ENCODE measurements at places on chromosomes 4 and X. TPM values are rescaled to one million over a fixed set of nuclear protein-coding genes. Genes with fewer than 3 reads are reported as not detected.

DNA sequence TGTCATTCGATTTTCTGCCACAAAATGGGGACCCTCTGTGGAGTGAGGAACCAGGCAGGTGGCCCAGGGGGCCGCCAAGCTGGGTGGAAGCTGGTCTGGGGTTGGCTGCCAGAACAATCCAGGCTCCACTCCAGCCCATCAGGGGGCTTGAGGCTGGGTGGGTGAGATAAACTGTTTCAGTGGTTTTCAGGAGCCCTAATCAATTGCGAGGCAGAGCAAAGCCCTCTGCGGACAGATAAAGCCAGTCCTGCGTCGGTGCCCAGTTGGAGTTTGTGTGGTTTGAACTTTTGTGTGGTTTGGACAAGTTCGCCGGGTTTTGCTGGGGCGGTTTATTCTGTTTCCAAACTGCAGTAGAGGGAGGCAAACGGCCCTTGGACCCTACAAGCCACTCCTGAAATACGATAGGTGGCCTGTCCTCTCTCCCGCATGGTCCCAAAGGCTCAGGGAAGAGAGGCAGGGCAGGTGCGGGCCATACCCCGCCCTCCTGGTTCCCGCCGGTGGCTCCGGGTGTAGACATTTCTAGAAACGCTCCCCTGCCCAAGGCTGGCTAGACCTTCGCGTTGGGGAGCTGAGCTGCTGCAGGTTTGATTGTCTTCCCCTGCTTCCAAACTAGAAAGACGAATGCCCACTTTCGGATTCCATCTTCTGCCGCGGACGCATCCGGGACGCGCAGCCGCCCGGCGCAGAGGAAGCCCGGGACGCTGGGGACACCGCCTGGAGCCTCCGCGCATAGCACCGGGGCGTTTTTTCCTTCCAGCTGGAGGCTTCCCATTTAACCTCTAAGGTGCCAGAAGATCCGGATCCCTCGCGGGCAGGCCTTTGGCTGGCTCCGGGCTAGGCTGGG is 169.0 kb upstream of the BCOR start:
- peak; percentile 75 for DNase-seq

DNA sequence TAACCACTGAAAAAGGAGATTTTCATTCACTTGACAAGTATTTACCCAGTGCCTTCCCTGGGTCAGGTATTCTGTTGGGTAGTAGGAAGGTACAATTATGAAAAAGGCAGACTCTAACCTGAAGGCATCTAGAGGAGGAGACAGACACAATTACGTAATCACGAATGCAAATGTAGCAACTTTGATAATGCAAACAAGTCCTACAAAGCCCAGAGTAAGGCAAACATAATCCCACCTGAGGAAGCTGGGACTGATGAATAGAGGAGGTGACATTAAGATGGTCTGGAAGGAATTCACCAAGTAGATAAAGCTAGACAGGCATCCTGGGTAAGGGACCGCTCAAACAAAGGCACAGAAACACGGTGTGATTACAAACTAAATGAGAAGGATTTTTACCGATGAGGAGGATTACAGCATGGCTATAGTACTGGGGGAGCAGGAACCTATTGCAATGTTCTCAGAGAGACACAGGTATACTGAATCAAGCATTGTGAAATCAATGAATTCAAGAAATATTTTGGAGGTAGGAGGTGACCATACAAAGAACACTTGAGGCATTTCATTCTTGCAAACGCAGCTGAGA is 37.1 kb downstream of the TMEM150C start:
- DNase-seq, result no peak

- DNase-seq, result no peak
Observed at GRCh38 chr4:145531859-145532258, 50.2 kb downstream of the SMAD1 start.

DNA sequence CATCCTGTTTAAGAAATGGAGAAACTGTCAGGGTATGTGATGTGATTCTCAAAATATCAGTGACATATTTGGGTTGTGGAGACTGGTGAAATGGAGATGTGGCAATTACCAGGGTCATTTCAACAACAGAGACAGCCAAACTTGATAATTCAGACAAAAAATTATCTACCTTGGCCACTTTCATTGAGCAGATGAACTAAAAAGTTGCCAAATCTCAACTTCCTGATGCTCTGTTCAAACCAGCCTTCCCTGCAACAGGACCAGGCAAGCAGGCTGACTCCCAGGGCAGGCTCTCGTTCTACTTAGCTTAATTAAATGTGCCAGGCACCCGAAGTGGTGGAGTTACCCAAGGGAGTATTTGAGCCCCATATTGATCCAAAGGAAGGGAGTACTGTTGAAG is 199.6 kb downstream of the AFF2 start:
- no peak for DNase-seq

DNA sequence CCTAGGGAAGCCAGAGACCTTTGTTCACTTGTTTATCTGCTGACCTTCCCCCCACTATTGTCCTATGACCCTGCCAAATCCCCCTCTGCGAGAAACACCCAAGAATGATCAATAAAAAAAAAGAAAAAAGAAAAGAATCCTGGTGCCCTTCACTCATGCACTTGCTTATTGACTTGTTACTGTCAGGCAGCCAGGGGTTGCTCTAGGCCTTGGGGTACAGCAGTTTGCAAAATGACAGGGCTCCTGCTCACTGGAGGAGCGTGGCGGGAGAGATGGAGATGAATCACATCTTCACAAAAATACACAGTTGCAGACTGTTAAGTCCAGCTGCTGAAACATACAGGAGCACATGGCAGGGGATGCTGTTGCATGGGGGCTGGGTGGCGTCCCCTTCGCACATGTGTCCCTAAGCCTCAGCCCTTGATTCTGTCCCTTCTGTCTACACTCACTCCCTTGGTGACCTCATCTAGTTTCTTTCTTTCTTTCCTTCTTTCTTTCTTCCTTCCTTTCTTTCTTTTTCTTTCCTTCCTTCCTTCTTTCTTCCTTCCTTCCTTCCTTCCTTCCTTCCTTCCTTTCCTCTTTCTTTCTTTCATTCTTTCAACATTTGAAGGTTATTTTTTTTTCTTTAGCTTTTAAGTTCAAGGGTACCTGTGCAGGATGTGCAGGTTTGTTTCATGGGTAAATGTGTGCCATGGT is 16.9 kb upstream of the TMEM271 start:
- DNase-seq, result no peak

DNA sequence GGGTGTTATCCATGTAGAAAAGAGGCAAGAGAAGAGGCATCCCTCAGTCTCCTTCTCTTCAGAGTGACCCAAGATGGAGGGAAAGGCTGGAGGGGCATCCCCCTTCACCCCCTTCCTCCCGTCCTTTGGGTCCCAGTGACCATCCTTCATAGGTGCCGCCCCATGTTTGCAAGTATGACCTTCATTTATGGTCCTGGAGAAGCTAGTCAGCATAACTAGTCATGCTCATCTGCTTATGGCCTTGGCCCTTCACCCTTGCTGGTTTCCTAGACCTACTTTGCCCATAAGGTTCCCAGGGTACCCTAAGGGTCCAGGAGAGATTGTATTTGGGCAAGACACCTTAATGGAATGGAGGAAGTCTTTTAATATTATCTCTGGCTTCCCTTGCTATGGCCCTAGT is 46.7 kb downstream of the HMGB2 start:
- DNase-seq, result no peak

GRCh38 chr4:9703391-9703790 is 78.0 kb upstream of the DRD5 start:
- DNase-seq, result no peak

RAB33A gene
- 0.69 TPM for total RNA-seq

ZNF157 gene
- total RNA-seq, result 0.72 TPM

CLDN22 gene
- total RNA-seq, result not detected

TMEM271 gene
- not detected for total RNA-seq

SORCS2 gene
- total RNA-seq, result 8.4 TPM

ITGB1BP2 gene
- 12.6 TPM for total RNA-seq

XK gene
- total RNA-seq, result 0.93 TPM
